Stimulated activated CD4-positive, alpha-beta T cell treated with anti-CD3 and anti-CD28 coated beads, TNF-alpha, amount 100 ng/mL, for 48 hours (primary cell): ENCODE measurements at places on chromosomes 3 and 15.

DNA sequence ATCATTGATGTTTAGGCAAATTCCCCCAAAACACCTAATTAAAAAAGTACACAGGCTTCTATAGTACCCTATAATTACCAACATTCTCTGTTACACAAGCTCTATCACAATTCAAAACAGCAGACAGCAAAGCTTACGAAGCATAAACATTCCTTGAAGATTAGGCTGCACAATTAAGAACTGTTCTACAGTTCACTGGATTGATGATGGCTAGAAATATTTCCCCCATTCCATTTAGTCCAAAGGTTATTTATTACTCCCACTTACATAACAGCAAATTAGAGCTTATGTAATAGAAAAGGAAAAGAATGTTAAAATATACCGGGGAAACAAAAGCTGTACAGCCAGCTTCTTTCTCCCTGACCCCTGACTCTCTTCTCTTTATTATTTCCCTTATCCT, 49.3 kb downstream of the UACA start:
- no peak for DNase-seq

GRCh38 chr3:183487896-183488295, 59.5 kb upstream of the MCF2L2 start:
- DNase-seq = no peak

DNA sequence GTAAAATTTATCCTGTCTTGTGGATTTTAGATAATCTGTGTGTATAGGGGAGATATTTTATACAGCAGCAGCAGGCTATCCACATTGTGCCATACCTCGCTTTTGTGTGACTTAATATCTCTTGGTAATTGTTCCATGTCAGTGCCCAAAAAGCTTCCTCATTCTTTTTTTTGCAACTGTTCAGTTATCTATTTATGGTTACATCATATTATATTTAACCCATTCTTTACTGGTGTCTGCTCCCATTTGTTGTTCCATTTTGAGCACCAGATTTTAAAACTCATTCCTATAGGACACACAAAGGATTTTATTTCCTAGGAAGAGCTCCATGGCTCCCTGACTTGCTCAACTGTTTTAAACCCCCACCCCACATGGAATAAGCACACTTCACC, 86.3 kb upstream of the RASGRP1 start:
- DNase-seq = no peak

- no peak for DNase-seq
Observed at GRCh38 chr3:194869482-194870169, 183.9 kb downstream of the FAM43A start.

GRCh38 chr3:39982665-39983357, 173.4 kb downstream of the MYRIP start:
- DNase-seq = no peak

GRCh38 chr15:53114960-53115359, 324.8 kb upstream of the ONECUT1 start:
- no peak for DNase-seq

GRCh38 chr3:34016925-34017587, 218.6 kb downstream of the PDCD6IP start:
- no peak for DNase-seq

DNA sequence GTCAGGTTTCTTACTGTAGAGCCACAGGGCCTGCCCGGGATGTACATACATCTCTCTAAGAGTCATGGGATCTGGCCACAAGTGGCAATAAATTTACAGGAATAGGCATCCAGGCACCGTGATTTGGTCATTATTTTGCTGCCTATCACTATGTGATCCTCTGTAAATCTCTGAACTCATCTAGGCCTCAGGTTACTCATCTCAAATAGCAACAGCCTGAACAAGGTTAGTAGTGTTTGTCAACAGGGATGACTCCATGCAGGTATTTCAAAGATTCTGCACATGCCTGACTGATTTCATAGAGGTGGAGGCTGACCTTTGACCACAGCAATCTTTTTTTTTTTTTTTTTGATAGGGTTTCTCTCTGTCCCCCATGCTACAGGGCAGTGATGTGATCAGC, 88.8 kb upstream of the TBL1XR1 start:
- DNase-seq = no peak

GRCh38 chr3:100254168-100254777, 6.5 kb upstream of the TBC1D23 start:
- peak; percentile 12 for DNase-seq

- no peak for DNase-seq
Observed at GRCh38 chr3:106392915-106393314, 524.1 kb upstream of the CBLB start.

- DNase-seq = no peak
Observed at GRCh38 chr3:193813501-193813830, 220.5 kb downstream of the OPA1 start.

DNA sequence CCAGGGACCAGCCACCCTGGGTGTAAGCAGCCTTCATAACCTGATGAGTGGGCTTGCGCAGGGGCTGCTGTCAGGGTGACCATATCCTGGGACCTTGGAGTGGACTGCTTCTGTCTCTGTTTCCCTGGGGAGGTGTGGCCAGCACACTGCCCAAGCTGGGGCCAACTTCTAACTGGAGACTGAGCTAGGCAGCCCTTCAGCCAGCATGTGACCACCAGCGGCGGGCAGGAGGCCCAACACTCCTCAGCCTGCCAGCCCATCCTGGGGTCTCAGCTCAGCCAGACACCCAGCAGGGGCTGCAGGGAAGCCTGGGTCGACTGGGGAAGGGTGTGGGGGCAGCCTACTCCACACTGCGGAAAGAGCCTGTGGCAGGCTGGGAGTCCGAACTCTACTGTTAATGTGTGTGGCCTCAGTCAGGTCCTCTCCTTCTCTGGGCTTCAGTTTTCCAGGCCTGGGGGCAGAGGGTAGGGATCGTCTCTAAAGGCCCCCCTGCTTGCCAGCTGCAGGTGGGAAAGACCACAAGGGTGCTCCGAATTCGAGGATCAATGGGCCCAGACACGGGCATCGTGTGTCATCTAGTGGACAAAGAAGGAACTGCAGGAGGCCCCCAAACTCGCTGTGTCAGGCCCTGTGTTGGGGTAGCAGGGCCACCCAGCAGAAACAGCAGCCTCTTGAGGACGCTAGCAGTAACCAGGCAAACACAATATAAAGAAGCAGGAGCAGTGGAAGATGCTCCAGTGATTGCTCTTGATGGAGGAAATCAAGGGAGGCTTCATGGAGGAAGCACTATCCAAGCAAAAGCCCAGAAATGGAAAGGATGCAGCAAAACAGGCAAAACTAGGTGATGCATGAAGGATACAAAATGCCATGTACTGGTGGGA, 2.0 kb upstream of the SEMA3G start:
- DNase-seq = peak; percentile 67

GRCh38 chr15:69120732-69121131, 39.7 kb upstream of the GLCE start:
- no peak for DNase-seq

DNA sequence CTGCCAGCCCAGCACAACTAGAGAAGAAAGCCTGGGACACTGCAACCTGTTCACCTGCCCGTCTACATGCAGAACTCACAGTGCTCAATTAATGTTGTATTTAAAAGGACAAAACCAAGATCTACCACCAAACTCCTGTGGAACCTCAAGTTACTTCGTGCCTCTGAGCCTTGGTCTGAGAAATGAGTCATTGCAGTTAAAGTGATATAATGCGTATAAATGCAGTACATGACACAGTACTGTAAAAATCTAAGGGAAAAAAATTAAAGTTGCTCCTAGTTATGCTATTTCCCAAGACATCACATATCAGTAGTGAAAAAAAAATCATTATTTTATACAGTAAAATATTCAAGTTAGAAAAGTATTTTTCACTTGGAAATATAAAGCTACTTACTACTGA, 138.9 kb downstream of the ZIC4 start:
- DNase-seq = no peak
